ENCODE measurements at places on chromosomes 6 and 20.
A peak's percentile ranks its signal among the peaks of the same experiment; 100 is the strongest.

- no peak for DNase-seq
Measured at GRCh38 chr6:9401960-9402359, 966.6 kb upstream of the SLC35B3 start.

- peak; percentile 21 for DNase-seq
Measured at GRCh38 chr6:80454197-80454596, 347.7 kb downstream of the BCKDHB start.

GRCh38 chr6:129818251-129818650 is 42.9 kb downstream of the TMEM244 start:
- DNase-seq = no peak

GRCh38 chr6:129498541-129498940 is 211.4 kb downstream of the ARHGAP18 start:
- no peak for DNase-seq

DNA sequence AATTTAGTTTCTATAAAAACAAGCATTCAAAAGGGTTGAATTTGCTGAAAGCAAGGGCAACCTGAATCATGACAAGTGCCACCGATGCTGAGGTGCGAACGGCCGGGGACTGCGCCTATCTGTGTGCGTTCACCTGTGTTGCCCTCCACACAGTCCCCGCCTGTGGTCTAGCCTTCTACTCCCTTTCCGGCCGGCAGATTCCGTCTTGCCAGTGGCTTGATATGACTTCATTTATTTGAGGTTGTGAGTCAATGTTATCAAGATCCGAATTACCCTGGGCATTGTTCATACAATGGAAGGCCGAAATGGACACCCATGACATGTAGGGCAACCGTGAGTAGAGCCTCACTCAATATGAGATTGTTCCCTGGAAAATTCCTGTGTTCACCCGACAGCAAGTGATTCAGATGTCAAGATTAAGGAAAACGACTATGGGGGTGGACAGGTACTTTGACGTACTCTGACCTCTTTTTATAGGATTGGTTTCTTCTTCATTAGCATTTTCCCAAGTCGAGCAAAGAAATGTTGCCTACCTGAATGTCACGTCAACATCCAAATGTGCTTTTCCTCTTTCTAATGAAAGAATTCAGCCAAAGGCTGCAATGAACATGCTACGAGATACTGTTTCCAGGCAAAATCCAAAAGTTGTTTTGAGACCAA is 41.1 kb upstream of the NEDD9 start:
- no peak for DNase-seq
